T-cell (primary cell): ENCODE measurements at places on chromosomes 7 and 10. TPM values are rescaled to one million over a fixed set of nuclear protein-coding genes. Genes with fewer than 3 reads are reported as not detected.

RELN gene
- total RNA-seq: not detected

DNA sequence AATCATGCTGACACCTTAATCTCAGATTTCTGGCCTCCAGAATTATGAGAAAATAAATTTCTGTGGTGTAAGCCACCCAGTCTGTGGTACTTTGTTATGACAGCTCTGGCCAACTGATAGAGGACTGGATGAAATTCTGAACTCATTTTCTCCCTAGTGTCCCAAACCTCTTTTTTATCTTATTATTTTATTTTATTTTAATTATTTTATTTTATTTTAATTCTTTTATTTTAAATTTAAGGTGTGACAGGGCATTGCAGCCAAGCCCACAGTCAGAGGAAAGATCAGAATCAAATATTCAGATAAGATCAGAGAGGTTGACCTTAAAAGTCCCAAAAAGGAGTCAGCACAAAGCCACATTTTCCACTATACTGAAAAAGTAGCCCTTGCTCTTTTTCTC is 228.1 kb downstream of the TFEC start:
- DNase-seq: no peak

CNNM2 gene
- 13.9 TPM for total RNA-seq

DNA sequence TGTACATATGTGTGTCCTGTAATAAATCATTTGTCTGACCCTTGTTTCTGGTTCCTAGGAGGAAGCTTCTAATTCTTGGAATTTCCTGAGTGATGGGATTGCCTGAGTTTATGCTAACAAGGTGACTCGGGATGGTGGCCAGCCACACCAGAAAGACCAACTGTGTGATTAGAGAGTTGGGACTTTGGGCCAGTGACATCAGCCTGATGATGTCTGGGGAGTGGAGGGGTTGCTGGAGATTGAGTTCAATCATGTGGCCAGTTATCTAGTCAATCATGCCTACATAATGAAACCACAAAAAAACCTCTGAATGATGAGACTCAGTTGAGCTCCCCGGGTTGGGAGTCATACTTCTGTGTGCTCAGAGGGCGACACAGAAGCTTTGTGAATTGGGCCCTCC is 23.5 kb upstream of the CARD11 start:
- DNase-seq: peak; percentile 62

DNA sequence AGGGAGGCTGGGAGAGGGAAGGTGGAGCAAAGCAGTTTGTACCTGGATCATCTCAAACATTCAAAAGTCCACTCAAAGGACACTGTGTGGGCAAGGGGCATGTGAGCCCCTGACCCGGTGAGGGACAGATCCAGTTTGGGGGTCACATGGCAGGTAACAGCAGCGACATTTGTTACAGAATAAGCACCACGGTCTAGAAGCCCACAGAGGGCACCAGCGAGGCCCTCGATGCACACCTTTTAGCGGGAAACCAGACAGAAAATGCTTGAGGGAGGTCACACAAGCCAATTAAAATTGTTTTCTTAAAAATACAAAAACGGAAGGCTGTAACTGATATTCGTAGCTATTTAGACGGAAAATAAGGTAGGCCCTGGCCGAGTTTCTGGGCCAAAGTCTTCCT is 144.4 kb downstream of the ZMYND11 start:
- DNase-seq: no peak

- DNase-seq: no peak
These were observed 100.9 kb upstream of the TAS2R16 start for GRCh38 chr7:123096434-123096833.

DNA sequence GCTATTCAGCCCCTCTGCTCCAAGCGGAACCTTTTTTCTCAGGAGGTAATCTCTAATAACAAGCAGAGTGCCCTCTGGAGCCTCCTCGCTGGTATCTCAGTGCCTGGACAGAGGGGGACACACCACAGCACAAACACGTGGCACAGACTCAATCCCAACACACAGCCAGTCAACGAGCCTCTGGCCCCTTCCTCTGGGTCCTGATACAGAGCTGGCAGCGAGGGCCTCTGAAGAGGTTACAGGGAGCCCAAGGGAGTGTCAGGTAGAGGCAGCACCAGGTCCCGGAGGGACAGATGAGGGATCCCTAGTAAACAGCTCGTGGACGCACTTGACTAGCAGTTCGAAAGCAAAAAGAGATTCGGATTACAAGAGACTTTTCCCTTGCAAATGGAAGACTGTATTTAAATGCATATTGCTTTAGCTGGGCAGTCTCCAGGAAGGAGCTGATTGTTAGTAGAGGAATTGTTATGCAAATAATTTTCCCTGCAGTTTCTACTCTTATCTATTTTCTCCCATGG is 14.1 kb downstream of the CXCL12 start:
- DNase-seq: no peak

DNA sequence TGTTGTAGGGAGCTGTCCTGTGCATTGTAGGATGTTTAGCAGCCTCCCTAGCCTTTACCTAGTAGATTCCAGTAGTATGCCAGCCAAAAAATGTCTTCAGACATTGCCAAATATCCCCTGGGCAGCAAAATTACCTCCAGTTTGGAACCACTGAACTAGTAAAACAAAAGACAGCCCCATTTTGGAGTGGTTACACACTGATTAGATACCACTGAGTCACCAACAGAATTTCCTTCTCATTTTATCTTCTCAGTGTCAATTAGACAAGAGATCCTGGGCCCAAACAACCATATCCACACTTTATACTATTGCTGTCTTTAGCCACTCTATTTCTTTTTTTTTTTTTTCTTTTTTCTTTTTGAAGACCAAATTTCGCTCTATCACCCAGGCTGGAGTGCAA is 3.5 kb upstream of the CCDC6 start:
- DNase-seq: no peak

DNA sequence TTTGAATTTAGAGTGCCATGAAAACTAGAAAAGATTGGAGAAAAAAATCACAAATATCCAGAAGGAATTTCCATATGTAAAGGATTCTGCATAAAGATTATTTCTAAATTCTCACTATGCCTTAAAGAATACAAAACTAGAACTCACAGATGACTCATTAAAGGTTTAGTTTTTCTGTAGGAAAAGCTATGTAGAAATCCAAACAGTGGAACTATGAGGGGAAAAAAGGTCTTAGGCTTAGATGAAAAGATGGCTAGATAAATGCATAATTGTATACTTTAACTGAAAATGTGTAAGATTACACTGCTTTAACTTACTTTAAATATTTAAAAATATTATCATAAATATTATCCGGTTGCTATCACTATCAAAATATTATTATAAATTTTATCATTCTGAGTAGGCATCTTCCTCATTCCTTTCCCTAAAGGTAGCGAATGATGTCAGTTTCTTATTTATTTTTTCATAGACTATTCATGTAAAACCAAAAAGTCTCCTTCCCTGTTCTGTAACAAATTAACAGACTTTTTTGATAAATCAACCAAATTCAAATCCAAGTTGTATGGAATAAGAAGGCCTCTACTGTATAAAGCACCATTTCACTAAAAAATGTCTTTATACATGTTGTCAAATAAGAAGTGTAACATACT is 69.1 kb upstream of the COMTD1 start:
- no peak for DNase-seq

FAM237B gene
- total RNA-seq: not detected

CALML3 gene
- total RNA-seq: not detected

DNA sequence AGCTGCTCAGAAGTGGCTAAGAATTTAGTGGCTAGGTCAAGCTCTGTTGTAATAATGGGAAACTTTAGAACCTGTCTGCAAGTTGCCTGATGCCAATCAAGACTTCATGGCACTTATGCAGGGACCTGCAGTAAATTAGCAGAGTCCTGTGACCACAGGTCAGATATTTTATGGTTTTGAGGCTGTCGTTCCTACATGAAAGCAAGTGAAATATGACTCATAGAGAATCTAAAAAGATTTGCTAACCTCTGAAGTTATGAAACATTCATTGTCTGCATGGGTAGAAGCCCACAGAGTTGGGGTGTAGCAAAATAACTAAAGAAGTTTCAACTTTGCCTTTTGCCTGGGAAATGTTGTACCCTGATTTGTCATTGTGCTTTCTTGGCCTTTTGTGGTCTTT is 32.3 kb downstream of the SLC39A12 start:
- no peak for DNase-seq

DNA sequence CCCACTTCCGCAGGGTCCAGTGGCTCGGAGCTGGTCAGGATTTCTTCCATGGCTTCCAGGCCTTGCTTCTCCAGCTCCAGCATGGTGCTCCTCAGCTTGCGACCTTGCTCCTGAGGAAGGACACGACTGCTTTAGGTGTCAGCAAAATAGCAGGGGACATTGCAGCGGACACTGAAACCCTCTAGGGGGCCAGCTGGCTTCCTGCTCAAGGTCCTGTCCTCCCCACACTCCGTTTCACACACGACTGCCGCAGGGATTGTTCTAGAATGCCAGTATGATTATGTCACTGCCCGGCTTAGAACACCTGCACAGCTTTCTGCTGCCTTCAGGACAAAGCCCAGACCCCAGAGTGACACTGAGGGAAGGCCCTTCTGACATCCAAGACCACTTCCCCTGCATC is 65.6 kb downstream of the SCRN1 start:
- no peak for DNase-seq

MSMB gene
- not detected for total RNA-seq

GPR26 gene
- total RNA-seq: not detected

GRCh38 chr10:15432266-15432665 is 61.2 kb upstream of the FAM171A1 start:
- no peak for DNase-seq

- no peak for DNase-seq
These were observed 38.1 kb upstream of the ANTXRL start for GRCh38 chr10:46248651-46249146.

DNA sequence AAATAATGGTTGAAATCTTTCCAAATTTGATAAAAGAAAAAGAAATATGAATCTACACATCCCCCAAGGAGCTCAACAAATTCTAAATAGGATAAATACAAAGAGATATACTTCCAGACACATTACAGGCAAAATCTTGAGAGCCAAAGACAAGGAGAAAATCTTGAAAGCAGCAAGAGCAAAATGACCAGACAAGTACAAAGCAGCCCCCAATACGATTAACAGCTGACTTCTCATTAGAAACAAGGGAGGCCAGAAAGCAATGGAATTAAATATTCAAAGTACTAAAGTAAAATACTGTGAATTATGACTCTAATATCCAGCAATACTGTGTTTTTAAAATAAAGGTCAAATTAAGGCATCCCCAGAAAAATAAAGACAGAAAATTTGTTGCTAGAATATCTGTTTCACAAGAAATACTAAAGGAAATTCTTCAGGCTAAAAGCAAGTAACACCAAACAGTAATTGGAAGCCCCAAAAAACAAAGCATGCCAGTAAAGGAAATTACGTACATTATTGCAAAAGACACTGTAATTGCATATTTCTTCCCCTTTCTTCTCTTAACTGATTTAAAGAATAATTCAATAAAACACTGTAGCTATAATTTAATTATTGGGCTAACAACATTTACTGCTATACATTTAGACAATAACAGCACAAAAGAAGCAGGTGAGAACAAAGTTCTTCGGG is 36.4 kb downstream of the ZNF438 start:
- no peak for DNase-seq

DNA sequence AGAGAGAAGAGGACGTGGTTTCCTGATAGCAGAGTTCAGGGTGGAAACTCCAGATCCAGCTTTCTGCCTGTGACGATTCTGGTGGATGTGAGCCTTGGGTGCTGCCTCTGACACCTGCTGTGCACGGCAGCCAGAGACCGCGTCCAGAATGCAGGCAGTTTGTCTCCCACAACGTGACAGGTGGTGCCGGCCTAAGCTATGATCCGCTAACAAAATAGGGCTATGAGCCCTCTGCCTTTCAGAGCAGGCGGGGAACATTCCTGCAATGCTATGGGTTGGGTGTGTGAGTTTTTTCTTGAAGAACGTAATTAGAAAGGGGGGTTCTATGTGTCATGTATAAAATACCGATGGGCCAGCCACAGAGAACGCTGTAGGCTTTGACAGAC is 297.3 kb upstream of the PRKCQ start:
- no peak for DNase-seq

DNA sequence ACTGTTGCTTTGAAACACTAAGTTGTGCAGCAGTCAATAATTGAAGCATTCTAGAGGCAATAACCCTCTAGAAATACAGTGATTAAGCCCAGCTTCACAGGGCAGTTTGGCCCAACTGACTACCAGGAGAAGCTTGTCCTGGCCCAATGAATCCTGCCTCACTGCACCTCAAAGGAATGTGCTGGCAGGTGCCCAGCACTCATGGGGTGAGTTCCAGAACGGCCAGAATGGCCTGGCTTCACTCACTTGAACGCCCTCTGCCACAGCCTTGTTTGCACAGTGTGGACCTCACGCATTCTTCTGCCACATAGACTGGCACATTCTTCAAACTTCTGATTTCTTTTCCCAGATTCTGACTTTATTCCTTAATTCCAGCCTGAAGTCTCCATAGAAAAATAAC is 6.6 kb upstream of the ITIH2 start:
- DNase-seq: no peak

DNA sequence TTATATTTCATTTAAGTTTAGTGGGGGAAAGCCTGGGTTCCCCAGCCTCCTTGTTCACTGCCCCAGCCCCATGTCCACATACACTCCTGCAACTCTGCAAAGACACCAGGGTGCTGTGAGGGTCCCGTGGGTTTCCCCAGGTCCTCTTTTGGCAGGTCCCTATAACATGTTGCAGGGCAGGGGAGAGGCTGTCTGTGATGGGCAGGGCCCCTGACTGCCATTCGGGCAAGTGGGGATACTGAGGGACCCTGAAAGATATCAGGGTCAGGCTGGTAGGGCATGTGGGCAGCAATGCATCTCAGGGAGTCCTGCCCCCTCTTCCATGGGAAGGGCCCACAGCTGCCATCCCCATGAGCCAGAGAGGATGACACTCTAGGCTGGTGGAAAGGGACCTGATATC is 28.4 kb downstream of the RASGEF1A start:
- DNase-seq: no peak

- no peak for DNase-seq
These were observed 325.6 kb downstream of the THSD7A start for GRCh38 chr7:11506417-11506816.

SLC26A3 gene
- total RNA-seq: 0.33 TPM

ITPRID1 gene
- total RNA-seq: not detected

- DNase-seq: no peak
These were observed 17.0 kb upstream of the CASD1 start for GRCh38 chr7:94492601-94493000.

DPYSL4 gene
- total RNA-seq: 3.9 TPM

- DNase-seq: no peak
These were observed 48.5 kb upstream of the SLC29A3 start for GRCh38 chr10:71270301-71271220.
